Uterus (tissue), 4 donors: ENCODE measurements at places on chromosomes 1 and 21. TPM values are rescaled to one million over a fixed set of nuclear protein-coding genes. Genes with fewer than 3 reads are reported as not detected.

NKAIN1 gene
- total RNA-seq: 0.55 TPM

PEAR1 gene
- 7.4 TPM for total RNA-seq

WDR3 gene
- total RNA-seq: 40.9 TPM

- DNase-seq: no peak
Measured at GRCh38 chr1:189686288-189686687, 791.4 kb downstream of the BRINP3 start.

CFHR2 gene
- not detected for total RNA-seq

GRCh38 chr1:6080469-6080868 lies 34.8 kb downstream of the KCNAB2 start:
- DNase-seq: no peak

- no peak for DNase-seq
Measured at GRCh38 chr1:113372546-113372945, 17.8 kb upstream of the MAGI3 start.

CENPF gene
- 10.8 TPM for total RNA-seq

DNA sequence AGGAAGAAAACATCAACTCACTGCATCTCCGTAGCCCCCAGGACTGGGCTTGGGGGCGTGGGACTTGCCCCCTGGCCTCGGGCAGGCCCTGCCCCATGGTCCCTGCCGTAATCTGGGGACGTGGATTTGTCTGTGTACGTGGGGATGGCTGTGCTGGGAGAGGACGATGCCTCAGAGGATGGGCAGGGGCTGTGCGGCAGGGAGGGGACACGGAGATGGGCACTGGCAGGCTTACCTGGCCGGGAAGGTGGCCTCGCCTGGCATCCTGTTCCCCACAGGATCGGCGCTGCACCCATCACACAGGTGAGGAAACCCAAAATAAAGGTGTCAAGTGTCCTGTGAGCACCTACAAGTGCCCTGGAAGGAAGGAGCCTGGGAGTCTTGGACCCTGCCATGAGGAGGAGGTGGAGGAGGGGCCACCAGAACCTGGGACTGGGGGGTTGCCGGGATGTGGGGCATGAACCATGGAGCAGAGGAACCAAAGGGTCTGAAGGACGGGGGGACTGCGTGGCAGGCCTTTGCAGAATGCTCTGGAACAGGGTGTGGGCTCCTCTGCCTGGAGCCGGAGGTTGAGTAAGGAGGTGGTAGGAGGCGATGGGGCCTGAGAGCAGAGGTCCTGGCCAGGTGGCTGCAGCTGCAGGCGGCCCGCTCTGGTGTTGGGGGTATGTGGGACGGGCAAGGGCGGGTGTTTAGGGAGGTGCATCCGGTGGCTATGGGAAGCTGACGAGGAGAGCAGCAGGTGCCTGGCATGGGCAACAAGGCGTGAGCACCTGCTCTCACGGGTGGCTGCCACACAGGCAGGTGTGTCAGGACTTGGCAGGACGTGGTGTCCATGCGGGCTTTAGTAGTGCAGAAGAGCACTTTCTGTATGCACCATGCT lies 27.8 kb upstream of the LRRC3 start:
- no peak for DNase-seq

DNA sequence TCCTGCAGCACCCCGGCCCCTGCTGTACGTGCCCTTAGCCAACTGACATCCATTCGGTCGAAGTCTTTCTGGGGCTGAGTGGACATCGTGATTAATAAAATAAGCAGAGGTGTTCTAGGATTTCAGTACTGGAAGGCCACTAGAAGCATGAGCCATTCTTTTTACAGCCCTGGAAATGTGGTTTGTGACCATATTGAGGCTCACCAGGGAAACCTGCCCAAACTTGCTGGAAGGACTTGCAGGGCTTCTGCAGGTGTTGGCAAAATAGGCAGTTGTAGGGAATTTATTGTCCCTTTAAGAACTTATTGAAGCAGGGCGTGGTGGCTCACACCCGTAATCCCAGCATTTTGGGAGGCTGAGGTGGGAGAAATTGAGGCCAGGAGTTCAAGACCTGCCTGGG lies 80.8 kb downstream of the DOP1B start:
- no peak for DNase-seq
